Activated CD4-positive, alpha-beta T cell treated with anti-CD3 and anti-CD28 coated beads for 36 hours (primary cell): ENCODE measurements at places on chromosomes 2 and 18.

DNA sequence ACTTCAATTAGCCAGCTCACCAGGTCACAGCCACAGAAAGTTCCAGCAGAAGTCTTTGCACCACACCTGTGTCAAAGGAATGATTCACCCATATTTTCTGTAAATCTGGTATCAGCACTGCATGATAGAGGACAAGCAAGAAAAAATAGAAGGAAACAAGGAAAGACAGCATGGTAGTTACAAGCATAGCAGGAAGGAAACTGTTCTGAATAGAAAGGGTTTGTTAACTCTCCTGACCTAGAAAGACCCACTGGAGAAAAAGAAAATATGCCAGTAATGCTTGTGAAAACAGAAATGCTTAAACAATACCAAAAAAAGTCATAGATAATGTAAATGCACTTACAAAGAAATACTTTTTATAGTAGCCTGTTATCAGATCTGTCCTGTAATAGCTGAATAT, 40.8 kb downstream of the SCRN3 start:
- DNase-seq = no peak

- no peak for DNase-seq
Observed at GRCh38 chr18:59189008-59189407, 30.9 kb upstream of the GRP start.

- DNase-seq = no peak
Observed at GRCh38 chr18:34632321-34632720, 77.8 kb upstream of the DTNA start.

GRCh38 chr2:206855585-206856433, 83.5 kb upstream of the CPO start:
- DNase-seq = no peak

DNA sequence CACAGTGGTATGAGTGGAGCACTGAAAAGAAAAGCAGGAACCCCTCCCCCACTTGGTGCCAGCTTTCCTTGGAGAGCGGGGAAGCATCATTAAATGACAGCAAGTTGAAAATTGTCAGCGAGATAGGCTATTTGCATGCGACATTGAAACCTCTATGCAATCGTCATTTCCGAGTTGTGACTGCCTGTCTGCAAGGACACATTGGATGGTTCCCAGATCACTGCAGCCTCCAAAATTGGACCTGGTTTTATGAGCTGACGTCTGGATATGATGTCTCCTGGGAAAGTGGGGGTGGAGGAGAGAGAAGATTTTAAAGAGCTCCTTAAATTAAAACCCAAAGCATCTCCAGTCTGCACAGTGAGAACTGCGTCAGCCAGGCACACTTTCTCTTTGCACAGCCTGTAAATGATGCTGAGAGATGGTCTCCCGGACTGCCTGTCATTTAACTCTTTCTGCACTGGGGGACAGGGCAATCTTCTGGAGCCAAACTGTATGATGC, 57.8 kb upstream of the KIF5C start:
- no peak for DNase-seq

DNA sequence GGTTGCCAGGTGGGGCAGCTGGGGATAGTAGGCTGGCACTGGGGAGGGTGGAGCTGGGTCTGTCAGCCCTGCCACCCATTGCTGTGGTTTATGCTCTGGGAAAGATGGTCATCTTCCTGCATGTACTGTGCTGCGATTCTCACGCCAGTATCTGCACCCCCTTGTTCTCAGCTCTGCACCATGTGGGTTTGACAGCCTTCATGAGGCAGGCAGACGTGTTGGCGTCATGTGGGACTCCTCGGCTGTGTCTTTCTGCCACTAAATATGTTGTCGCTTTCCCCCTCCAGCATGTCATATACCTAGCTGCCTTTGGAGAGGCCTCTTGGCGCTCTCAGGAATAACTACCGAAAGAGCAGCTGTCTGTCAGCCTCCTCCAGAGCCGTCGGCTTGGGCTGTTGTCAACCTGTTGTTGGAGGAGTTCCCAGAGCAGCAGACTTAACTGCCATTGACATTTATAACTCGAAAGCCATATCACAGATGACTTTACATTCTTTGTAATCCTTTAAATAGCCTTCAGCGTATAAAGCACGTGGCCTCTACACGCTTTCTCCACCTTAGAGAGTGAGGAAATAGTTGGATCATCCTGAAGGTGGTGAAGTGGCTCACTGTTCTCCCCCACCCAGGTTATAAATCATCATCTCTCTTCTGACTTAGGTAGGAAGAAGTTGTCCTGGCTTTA, 80.4 kb upstream of the MGAT5 start:
- no peak for DNase-seq

DNA sequence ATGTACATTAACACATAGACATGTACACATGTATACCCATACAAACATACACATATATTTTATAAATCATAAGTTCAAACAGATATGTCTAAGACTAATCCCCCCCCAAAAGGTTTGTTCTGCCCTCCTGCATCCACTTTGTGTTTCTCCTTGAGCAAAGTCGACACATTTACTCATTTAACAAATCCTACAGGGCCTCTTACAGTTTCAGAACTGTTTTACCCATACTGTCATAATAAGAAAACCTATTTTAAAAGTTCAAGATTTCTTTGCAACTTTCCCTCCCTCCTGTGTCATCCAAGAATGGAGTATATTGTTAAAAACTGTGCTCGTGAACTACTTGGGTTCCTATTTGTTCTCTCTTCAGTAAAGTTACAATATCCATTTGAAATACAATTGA, 166.7 kb downstream of the L3MBTL4 start:
- DNase-seq = no peak

GRCh38 chr2:12767541-12767940, 50.8 kb downstream of the TRIB2 start:
- DNase-seq = no peak

DNA sequence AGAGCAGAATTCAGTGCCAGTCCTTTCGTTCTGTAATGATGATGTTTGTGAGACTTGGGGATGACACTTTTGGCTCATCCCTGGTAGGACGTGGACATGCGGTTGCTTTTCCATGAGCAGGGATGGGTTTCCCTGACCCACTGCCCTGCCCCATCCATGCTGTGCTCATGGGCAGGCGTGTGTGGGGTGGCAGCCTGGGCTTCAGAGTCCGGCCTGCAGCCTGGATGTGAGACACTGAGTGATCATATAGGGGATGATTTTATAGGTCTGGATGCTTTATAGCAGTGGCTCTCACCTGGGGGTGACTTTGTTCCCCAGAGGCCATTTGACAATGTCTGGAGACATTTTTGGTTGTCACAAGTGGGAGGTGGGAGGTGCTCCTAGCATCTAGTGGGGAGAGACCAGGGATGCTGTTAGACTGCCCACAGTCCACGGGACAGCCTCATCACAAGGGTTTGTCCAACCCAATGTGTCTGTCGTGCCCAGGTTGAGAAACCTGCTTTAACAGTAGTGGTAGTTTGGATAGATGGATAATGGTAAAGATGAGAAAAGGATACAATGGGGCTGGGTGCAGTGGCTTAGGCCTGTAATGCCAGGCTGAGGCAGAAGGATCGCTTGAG, 38.9 kb downstream of the LDLRAD4 start:
- no peak for DNase-seq

GRCh38 chr2:80338794-80339193, 34.2 kb upstream of the LRRTM1 start:
- DNase-seq = no peak

- no peak for DNase-seq
Observed at GRCh38 chr2:172230889-172231401, 128.2 kb upstream of the DLX2 start.

GRCh38 chr2:2269989-2270562, 61.0 kb downstream of the MYT1L start:
- DNase-seq = no peak
